ENCODE measurements at places on chromosomes 3 and 15.

DNA sequence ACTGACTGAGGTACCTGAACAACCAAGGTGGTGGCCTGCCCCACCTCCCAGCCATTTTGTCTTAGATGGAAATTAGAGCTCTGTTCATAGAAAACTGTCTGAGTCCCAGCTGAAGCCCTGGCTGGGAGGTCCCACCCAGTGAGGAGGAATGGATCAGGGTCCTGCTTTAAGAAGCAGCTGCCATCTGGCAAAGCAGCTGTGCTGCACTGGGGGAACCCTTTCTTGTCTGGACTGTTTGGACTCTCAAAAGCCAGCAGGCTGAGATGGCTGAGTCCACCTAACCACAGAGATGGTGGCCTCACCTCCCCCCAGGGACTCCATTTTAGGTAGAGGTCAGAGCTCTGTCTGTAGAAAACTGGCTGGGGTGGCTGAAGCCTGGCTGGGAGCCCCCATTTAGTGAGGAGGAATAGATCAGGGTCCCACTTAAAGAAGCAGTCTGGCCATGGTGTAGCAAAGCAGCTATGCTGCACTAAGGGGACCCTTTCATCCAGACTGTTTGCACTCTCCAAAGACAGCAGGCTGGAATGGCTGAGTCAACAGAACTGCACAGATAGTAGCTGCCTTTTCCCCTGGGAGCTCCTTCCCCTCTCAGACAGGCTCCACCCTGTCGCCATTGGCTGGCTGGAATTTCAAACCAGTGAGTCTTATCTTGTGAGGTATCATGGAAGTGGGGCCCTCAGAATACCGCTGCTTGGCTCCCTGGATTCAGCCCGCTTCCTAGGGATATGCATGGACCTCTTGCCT lies 116.9 kb downstream of the EPHA6 start:
- DNase-seq, result no peak

DNA sequence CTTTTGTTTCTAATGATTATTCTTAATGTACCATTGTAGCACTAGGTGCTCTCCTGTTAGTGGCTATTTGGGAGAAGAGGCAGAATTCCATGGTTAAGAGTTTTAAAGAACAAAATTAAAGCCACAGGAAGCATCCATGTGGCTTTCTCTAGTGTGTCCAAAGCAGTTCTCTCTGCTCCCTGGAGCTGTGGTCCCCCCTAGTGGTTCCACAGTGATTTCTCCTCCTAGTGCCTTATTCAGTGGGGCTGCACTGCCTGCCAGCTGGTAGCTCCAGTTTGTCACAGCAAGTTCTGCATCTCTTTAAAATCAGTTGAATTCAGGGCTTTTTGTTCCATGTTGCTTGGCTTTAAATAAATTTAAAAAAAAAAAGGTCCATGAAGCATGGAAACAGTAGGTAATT lies 39.6 kb upstream of the FAM98B start:
- no peak for DNase-seq

DNA sequence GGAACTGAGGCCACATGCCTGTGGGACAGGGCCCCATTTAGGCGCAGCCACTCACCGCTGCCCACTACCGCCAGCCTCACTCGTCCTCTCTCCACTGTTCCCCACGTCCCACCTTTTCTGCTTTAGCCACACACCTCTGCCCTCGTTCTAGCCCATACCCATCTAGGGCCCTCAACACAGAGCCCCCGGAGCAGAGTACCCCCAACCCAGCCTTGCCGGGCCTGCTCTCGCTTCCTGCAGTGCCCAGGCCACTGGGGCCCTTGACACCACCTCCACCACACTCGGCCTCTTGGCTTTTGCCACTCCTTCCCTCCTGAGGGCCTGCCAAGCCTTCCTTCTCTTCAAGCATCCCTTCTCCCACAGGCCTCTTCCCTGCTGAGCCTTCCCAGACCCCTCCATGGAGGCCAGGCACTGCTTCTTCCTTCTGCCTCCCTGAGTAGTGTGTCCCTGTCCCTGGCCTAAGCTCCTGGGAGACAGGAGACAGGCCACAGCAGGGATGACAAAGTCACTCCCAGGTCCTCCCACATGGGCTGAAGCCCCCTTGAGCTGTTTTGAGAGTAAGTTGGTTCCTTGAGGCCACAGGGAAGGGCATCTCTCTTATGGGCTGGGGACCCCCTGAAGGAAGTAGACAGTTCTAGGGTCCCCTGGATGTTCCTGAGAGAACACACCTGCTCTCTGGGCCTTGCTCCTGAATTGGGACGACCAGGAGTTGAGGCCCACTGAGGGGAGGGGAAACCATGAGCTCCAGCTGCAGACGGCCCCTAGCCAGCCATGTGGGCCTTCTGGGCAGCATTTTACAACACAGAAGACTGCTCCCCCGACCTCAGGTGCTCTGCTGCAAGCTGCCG lies 4.4 kb downstream of the PRSS50 start:
- no peak for DNase-seq

DNA sequence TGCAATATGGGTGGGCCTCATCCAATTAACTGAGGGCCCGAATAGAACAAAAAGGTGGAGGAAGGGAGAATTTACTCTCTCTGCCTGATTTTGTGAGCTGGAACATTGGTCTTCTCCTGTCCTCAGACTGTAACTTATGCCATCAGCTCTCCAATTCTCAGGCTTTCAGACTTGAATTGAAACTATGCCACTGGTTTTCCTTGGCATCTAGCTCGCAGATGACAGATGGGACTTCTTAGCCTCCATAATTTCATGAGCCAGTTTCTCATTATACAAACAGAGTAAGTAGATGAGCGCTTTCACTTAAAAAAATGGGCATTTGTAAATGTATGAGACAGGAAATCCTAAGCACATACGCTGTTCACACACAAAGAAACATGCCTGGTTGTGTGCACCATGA lies 8.7 kb upstream of the PTX3 start:
- no peak for DNase-seq

- no peak for DNase-seq
Observed at GRCh38 chr3:52771334-52771681, 568 bp upstream of the NEK4 start.

DNA sequence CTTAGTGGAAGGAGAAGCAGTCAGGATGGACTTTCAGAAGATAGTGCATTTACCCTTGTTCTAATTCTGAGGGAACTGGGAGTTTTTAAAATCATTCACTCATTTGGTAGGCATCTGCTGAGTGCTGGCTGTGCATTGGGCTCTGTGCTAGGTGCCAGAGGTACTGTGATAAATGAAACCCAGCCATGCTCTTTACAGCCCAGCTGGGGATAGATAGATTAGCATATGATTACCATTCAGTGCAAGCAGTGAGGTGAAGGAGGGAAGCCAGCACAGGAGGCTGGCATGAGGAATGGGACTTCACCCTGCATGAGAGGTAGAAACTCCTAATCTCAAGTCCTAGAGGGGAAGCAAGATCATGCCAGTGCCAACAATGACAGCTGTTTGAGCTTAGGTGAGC lies 361.9 kb upstream of the TRIM42 start:
- no peak for DNase-seq

GRCh38 chr3:4395448-4395847 lies 71.6 kb downstream of the SUMF1 start:
- DNase-seq, result no peak

- no peak for DNase-seq
Observed at GRCh38 chr3:144590854-144591253, 619.2 kb downstream of the DIPK2A start.

GRCh38 chr3:182508919-182509711 lies 284.2 kb upstream of the ATP11B start:
- no peak for DNase-seq

DNA sequence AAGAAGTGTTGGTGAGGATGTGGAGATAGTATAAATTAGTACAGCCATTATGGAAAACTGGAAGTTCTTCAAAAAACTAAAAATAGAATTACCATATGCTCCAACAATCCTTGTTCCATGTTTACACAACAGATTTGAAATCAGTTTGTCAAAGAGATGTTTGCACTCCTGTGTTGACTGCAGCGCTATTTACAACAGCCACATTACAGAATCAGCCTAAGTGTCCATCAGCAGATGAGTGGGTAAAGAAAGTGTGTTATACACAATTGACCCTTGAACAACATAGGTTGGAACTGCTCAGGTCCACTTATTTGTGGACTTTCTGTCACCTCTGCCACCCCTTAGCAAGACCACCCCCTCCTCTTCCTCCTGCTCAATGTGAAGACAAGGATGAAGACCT lies 34.7 kb downstream of the LMLN start:
- no peak for DNase-seq

GRCh38 chr15:68704496-68705021 lies 116.1 kb downstream of the ANP32A start:
- no peak for DNase-seq

DNA sequence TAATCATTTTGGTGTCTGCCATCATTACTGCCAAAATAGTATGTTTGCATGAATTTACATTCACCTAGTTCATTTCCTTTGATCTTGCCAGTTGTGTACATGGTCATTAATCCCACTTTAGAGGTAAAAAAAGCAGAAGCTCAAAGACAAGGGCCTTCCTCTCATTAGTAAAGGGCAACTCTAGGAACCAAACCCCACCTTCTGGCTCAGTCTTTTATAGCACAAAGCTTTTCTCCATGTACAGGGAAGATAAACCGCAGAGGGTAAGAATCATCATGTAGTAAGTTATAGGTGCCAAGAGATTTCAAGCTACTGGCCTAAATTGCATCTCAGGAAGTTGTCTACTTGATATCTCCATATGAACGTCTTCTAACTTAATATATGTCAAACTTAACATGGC lies 19.3 kb upstream of the SPG21 start:
- no peak for DNase-seq

DNA sequence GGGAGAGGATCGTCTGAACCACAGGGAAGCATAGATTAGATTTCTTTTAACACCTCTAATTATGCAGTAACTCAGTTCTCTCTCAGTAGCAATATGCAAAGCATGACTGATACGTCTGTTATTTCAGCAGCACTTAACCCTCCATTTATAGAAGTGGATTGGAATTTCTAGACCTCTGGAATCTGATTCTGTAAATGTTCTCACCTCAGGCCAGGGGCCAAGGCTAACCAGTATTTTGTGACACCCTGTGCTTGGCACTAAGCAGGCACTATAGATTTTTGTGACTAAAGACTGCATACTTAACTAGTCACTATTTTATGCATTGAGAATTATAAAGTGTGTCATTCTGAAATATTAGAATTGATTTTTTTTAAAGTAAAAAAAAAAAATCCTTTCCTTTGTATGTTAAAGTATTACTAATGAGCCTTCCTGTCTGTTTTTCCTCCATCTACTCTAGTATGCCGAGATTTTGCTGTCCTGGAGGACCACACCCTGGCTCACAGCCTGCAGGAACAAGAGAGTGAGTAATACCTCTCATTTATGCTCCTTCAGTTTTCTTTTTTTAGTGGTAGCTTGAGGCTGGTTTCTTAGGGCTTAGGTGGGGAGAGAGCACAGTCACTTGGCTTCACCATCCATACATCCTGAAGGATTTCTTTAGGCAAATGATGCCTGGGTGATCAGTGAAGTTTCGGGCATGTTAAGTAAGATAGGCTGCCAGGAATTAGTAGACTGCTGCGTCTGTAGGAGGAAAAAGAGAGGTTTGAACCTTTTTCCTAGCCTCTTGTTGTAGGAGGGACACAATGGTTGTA lies 26.5 kb upstream of the UTS2B start:
- no peak for DNase-seq

GRCh38 chr3:193556841-193557240 lies 2.1 kb upstream of the ATP13A4 start:
- DNase-seq, result no peak

- no peak for DNase-seq
Observed at GRCh38 chr3:146883288-146883687, 278.1 kb upstream of the PLSCR5 start.

GRCh38 chr15:24956111-24956838 lies 1.5 kb downstream of the SNRPN start:
- DNase-seq, result peak; percentile 48

DNA sequence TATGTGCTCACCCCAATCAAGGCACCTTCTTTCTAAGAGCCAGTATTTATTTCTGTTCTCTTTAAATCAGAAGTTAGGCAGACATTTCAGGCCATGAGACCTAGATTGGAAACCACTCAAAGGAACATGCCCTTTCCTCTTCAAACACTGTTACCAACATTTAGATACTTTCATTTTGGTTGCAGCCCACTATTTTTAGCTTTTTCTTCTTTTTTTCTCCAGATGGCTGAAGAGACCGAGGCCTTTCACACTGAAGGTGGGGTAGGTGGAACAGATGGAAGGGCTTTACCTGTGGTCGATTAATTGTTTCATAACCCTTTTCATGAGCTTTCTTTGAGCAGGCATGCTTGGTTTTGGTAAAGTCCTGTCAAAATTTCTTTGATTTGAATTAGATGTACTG lies 10.9 kb upstream of the LZTFL1 start:
- no peak for DNase-seq

DNA sequence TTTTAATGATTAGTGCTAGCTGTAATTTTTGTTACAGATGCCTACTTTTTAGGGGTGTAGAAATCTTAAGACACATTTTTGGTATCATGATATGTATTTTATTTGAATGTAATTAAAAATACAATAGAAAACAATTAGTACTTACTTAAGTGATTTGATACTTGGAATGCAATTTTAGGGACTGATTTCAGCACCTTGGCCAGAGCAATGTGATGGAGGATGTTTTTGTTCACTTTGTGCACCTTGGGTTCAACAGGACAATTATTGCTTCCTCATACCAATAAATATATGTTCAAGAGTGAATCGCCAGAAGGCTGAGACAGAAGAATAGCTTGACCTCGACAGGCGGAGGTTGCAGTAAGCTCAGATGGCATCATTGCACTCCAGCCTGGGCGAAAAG lies 22.3 kb downstream of the GMNC start:
- no peak for DNase-seq

DNA sequence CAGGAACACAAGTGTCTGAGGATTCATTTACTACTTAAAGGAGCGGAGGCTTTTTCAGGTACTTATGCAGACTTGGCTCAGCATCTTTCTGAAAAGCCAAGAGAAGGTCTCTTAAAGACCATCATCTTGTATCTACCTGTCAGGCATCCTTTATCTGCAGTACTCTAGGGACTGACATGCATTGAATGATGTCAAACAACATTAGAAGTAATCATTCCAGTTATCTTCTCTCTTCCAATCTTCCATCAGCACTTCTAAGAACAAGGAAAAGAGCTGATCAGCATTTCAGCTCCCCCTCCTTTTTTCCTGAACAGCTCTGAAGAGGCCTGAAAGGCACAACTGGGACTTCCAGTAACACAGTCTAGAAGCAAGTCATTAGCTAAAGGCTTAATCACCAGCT lies 214.8 kb downstream of the KCNH8 start:
- no peak for DNase-seq

GRCh38 chr15:35506272-35506870 lies 39.6 kb downstream of the DPH6 start:
- no peak for DNase-seq

GRCh38 chr3:4494895-4495264 lies 1.7 kb downstream of the ITPR1 start:
- no peak for DNase-seq
